ENCODE measurements at places on chromosomes 12 and 14.
A peak's percentile ranks its signal among the peaks of the same experiment; 100 is the strongest.

DNA sequence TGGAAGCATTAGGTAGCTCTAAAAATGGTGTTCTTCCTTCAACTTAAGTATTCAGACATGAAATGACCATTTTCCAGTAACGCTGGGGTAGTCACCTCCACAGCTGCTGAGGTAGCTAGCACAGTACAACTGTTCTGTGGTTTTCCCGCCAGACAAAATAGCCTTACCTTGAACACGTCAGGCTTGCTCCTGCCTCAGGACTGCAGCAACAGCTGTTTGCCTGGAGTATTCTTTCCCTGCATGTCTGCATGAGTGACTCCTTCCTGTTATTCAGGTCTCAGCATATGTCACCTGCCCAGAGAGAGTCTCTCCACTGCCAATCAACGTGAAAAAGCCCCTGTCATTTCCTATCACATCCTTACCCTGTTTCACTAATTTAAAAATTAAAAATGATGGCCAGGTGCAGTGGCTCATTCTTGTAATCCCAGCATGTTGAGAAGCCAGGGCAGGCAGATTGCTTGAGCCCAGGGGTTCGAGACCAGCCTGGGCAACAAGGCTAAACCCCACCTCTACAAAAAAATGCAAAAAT is 37.9 kb downstream of the WDR89 start:
- DNase-seq: no peak

- no peak for DNase-seq
Observed at GRCh38 chr12:92496790-92497189, 206.0 kb upstream of the PLEKHG7 start.

DNA sequence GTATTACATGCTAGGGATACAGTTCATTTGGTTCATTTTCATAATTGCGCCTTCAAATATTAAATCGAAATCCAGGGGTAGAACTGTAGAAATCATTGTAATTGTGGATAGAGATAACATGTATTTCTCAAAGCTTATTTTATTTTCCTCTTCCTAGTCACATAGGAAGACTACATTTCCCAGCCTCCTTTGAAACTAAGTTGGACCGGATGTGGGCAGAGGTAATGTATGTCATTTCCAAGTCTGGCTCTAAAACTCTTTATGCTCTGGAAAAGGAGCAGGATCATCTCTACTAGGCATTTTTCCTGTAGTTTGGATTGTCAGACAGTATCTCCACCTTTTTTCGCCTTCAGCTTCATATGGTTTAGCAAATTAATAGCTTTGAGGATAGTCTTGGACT is 70.1 kb upstream of the CRY1 start:
- no peak for DNase-seq

GRCh38 chr12:50222275-50222783 is 55.2 kb upstream of the CERS5 start:
- DNase-seq: peak; percentile 43

DNA sequence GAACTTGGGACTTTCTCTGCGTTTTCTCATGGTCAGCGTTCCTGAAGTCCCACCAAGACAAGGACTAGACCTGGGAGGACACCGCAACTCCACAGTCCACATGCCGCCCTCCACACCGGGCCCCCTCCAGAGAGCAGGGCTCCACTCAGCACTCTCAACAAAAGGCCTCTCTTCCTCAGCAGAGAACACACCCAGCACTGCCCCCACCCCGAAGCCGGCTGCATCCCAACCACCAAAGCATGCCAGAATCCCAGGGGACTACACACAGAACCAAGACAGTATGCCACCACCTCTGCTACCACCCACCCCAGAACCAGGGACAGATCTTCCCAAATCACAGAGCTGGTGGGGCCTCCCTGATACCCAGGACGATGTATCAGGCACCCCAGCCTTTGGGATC is 88.3 kb downstream of the BCL11B start:
- no peak for DNase-seq

GRCh38 chr14:68637106-68638021 is 155.5 kb downstream of the ZFP36L1 start:
- DNase-seq: no peak

DNA sequence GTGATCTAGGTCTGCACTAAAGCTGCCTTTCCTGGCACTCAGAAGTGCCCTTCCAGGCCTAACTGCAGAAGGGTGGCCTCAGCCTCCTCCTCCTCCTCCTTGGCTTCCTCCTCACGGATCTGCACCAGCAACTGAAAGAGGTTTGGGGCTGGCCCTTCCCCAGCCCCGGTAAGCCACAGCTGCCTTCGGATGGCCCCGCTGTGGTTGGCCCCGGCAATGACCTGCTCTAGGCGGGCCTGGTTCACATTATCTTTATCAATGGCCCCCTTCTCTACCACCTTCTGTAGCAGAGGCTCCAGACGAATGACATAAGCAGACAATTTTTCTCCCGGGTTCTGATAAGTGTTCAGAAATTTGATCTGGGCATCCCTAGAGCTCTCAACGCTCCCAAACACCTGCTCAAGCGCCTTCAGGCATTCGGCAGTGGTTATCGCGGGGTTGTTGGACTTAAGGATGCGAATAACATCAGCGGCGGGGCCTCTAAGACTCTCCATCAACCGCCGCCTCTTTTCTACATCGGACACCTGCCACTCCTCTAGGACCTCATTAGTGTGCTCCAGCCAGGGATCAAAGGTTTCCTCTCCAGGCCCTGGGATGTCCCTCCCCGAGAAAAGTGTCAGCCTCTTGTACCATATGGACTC is 1.5 kb downstream of the PNMA1 start:
- no peak for DNase-seq

DNA sequence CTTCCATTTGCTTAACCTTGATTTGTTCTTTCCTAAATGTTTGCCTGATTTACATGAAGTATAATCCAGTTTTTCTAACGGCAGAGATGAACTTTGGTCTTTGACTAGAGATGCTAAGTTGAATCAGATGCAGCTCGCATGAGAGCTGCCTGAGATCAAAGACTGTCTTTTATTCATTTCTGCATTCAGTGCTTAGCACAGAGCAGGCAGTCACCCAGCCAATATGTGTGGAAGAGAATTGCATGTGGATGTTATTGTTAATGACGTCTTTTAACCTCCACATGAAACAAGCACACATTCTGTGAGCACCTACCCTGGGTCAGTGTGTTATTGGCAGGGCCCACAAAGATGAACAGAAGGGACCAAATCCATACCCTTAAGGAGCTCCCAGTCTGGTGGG is 99.2 kb downstream of the SLC5A8 start:
- no peak for DNase-seq
